ENCODE measurements at places on chromosomes 16 and 17.

GRCh38 chr17:50800196-50800700 is 32.9 kb upstream of the ANKRD40CL start:
- DNase-seq, result no peak

- DNase-seq, result peak; percentile 54
These were observed 584.7 kb downstream of the WWOX start for GRCh38 chr16:78684030-78684611.

DNA sequence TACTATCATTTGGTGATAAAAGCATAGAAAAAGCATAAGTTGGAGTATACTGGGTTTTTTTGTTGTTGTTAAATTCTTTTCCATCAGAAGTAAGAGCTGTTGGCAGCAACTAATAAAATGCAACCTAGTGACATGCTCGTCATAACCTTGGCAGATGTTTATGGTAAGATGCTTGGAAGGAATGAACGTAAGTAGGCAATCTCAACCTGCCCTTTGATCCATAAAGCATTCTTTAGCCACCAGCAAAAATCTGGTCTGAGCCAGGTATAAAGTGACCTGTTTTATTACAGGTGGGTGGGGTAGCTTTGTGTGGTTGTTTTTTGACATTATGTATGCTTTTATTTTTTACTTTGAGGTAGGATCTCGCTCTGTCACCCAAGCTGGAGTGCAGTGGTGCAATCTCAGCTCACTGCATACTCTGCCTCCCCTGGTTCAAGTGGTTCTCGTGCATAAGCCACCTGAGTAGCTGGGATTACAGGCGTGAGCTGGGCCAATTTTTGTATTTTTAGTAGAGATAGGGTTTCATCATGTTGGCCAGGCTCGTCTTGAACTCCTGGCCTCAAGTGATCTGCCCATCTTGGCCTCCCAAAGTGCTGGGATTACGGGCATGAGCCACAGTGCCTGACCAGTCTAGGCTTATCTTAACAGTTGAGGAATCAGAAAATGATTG is 22.0 kb downstream of the WSB1 start:
- DNase-seq, result no peak

- DNase-seq, result no peak
These were observed 11.3 kb downstream of the PRSS22 start for GRCh38 chr16:2846511-2847310.

- DNase-seq, result no peak
These were observed 1.2 kb downstream of the DDX5 start for GRCh38 chr17:64504769-64505339.

DNA sequence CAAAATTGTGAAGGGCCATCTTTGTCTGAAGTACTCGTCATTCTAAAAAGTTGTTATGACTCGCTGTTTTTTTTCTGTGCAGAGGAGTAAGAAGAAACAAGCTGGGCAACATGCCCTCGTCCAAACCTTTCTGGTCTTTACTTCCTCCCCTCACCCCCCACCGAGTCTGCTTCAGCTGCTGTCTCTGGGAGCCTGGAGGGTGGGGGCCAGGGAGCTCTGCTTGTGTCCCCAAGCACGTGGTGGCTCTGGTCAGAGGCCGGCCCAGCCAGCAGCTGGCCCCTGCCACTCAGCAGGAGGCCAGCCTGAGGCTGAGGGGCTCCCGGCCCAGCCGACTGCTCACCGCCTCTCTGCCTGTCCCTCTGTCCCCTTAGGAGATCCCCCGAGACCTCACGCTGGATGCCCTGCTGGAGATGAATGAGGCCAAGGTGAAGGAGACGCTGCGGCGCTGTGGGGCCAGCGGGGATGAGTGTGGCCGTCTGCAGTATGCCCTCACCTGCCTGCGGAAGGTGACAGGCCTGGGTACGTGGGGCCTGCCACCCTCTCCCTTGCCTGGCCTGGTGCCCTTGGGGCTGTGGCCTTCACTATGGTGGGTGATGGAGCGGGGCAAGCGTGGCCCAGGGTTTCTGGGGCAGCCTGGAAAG is 53.7 kb upstream of the LGALS9 start:
- DNase-seq, result no peak

GRCh38 chr16:65728652-65729051 is 606.8 kb upstream of the CDH11 start:
- DNase-seq, result no peak

DNA sequence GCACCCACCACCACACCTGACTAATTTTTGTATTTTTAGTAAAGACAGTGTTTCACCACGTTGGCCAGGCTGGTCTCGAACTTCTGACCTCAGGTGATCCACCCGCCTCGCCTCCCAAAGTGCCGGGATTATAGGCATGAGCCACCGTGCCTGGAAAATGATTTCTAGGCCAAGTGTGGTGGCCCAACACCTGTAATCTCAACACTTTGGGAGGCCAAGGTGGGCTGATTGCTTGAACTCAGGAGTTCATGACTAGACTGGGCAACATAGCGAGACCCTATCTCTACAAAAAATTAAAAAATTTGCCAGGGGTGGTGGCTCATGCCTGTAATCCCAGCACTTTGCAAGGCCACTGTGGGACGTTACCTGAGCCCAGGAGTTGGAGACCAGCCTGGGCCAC is 11.0 kb upstream of the BAIAP3 start:
- no peak for DNase-seq
